ENCODE measurements at places on chromosomes 6 and 20.
A peak's percentile ranks its signal among the peaks of the same experiment; 100 is the strongest.

DNA sequence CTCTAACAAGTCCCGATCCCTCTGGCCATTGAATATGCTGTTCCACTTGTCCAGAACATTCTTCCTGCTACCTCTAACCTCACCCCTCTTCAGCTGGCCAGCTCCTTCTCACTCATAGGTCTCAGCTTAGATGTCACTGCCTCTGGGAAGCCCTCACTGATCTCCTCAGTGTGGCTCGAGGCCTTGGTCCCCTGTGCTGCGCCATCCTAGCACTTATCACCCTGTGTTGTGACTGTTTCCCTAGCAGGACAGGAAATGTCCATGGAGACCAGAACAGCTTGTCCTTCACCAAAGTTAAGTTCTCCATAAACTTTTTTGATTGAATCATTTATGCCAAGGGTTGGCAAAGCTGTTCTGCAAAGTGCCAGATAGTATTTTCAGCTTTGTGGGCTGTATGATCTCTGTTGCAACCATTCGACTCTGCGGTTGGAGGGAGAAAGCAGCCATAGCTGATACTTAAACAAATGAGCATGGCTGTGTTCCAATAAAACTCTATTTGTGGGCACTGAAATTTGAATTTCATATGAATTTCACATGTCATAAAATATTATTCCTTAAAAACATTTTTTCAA is 6.5 kb upstream of the BNIP5 start:
- DNase-seq = no peak

- DNase-seq = no peak
Observed at GRCh38 chr6:4474810-4475209, 301.4 kb upstream of the CDYL start.

DNA sequence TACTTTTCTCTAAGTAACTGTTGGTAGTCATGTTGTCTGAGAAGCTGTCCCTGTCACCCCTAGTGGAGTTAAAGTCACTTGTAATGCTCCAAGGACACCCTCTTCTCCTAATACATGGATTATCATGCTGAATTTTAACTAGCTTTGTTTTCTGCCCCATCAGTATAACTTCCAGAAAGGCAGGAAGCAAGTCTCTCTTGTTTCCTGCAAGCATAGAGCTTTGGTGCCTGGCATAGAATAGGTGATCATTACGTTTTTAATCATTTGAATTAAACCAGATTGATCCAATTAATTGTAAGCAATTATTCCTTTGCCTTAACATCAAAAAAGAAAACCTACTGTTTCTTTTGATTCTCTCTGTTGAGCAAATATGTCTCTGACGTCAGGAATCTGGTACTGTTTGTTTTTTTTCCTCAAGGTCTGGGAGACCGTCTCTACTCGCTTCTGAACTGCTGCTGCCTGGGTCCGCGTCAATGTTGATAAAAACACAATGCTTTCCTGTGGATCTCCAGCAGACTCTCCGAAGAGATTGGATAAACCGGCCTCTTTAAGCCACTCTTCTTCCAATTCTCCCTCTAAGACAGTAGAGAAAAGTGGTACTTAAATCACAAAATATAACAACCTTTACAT is 71.8 kb downstream of the ARHGAP18 start:
- DNase-seq = peak; percentile 22

GRCh38 chr6:77371748-77372147 is 91.5 kb downstream of the HTR1B start:
- DNase-seq = no peak

All from fibroblast of skin of scalp (primary cell).